Chondrocyte (in vitro differentiated cells): ENCODE measurements at places on chromosomes 16 and 17. TPM values are rescaled to one million over a fixed set of nuclear protein-coding genes. Genes with fewer than 3 reads are reported as not detected.

- no peaks in the 10 kb centered on the region for H3K36me3 ChIP-seq
- no peak for DNase-seq
- no peak overlapping the region for H3K27ac ChIP-seq
- H3K4me3 ChIP-seq = no peak overlapping the region
- peaks cover 50% of the 10 kb centered on the region for H3K27me3 ChIP-seq
These were observed 8.3 kb upstream of the PSMD3 start for GRCh38 chr17:39972271-39972670.

Gene KRT35
- total RNA-seq = not detected in 3 replicates

Gene SERPINF2
- total RNA-seq = 0.15 to 0.24 TPM (median 0.15 TPM) in 3 replicates

Gene TSNAXIP1
- total RNA-seq = 1.8 to 3.1 TPM (median 2.3 TPM) in 3 replicates

Gene C17orf78
- total RNA-seq = not detected in 3 replicates

Gene CD300E
- total RNA-seq = not detected in 3 replicates

Gene KCTD19
- not detected in 3 replicates for total RNA-seq

Gene C16orf46
- total RNA-seq = 0.35 to 0.36 TPM in 2 of 3 replicates, not detected in the other

DNA sequence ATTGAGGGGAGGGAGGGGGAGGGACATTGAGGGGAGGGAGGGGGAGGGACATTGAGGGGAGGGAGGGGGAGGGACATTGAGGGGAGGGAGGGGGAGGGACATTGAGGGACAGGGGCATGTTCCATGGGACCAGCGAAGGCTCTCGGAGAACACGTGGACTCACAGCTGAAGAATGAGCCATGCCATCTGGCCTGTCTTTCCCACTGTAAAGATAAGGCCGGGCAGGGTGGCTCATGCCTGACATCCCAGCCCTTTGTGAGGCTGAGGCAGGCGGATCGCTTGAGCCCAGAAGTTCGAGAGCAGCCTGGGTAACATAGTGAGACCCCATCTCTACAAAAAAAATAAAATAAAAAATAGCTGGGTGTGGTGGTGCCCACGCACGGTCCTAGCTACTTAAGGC lies 32.5 kb downstream of the RPH3AL start:
- peak; percentile 39 for DNase-seq
- no peak overlapping the region for H3K27ac ChIP-seq
- H3K36me3 ChIP-seq = peaks cover 4% of the 10 kb centered on the region
- no peaks in the 10 kb centered on the region for H3K4me1 ChIP-seq
- H3K4me3 ChIP-seq = no peak overlapping the region

DNA sequence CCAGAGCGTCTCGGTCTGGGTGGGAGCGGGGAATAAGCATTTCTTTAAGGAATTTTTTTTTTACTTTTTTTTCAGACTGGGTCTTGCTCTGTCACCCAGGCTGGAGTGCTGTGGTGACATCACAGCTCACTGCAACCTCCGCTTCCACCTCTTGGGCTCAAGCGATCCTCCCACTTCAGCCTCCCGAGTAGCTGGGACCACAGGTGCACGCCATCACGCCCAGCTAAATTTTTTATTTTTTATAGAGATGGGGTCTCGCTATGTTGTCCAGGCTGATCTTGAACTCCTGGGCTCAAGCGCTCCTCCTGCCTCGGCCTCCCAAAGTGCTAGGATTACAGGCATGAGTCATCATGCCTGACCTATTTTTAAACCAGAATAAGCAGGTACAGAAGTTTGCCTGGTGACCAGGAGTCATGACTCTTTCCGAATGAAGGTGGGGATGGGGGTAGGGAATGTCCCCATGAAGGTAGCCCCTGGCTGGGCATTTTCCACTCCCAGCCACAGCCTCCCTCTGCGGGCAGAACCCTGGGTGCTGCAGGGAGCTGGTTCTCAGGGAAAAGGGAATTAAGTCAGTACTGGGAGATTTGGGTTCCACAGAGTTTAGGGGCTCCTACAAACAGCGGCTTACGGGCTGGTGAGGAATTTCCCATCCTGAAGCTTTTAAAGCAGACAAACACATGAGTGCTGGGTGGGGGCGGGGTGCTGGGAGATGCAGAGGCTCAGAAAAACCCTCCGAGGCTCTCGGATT lies 48.3 kb downstream of the TBC1D16 start:
- H3K27me3 ChIP-seq = no peaks in the 10 kb centered on the region
- peaks cover 58% of the 10 kb centered on the region for H3K4me1 ChIP-seq
- peak overlapping the region; percentile 94 for H3K27ac ChIP-seq
- peak; percentile 59 for DNase-seq
- peak overlapping the region; percentile 54 for H3K4me3 ChIP-seq

- H3K4me1 ChIP-seq = no peaks in the 10 kb centered on the region
- no peak overlapping the region for H3K27ac ChIP-seq
- H3K36me3 ChIP-seq = peaks cover 15% of the 10 kb centered on the region
- no peaks in the 10 kb centered on the region for H3K27me3 ChIP-seq
- H3K4me3 ChIP-seq = no peak overlapping the region
- DNase-seq = peak; percentile 83
These were observed 7.9 kb downstream of the ENGASE start for GRCh38 chr17:79082311-79083190.

GRCh38 chr16:59274141-59274540 lies 540.0 kb upstream of the GOT2 start:
- H3K4me1 ChIP-seq = no peaks in the 10 kb centered on the region
- DNase-seq = no peak
- no peak overlapping the region for H3K27ac ChIP-seq
- H3K4me3 ChIP-seq = no peak overlapping the region
- no peaks in the 10 kb centered on the region for H3K36me3 ChIP-seq
- H3K27me3 ChIP-seq = peaks cover 5% of the 10 kb centered on the region

Gene CD300C
- not detected in 3 replicates for total RNA-seq

- H3K4me1 ChIP-seq = no peaks in the 10 kb centered on the region
- DNase-seq = no peak
- peaks cover 11% of the 10 kb centered on the region for H3K27me3 ChIP-seq
- H3K27ac ChIP-seq = no peak overlapping the region
- no peaks in the 10 kb centered on the region for H3K36me3 ChIP-seq
- H3K4me3 ChIP-seq = no peak overlapping the region
These were observed 2.3 kb downstream of the CHP2 start for GRCh38 chr16:23757116-23757515.

GRCh38 chr16:53945996-53946395 lies 242.0 kb downstream of the FTO start:
- H3K36me3 ChIP-seq = peaks cover 4% of the 10 kb centered on the region
- H3K27ac ChIP-seq = no peak overlapping the region
- H3K4me1 ChIP-seq = peaks cover 2% of the 10 kb centered on the region

Gene PRR35
- not detected in 3 replicates for total RNA-seq

DNA sequence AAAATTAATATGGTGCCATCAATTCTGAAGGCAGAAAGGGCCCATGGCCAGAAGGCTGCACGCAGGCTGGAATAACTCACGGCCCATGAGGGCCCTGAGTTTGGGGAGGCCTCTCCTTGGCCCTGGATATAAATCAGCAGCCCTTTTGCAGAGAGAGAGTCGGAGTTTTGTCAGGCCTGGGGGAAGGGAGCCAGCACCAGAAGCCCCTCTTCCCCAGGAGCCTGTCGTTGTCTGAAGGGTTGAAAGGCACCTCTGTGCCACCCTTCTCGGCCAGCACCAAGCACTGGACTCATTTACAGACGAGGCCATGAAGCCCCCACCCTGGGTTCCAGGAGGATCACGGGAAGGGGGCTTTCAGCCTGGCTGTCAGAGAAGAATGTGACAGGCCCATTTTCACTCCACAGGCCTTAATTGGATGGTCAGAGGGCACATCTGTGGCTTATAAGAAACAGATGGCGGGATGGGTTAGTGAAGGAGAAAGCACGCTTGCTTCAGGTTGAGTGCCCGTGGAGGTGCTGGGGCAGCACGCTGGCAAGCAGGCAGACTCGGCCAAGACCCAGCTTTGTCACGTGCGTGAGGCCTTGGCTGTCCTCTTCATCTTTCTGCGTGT lies 140.6 kb downstream of the CLEC16A start:
- H3K36me3 ChIP-seq = peaks cover 8% of the 10 kb centered on the region
- H3K27me3 ChIP-seq = no peaks in the 10 kb centered on the region
- H3K27ac ChIP-seq = peak overlapping the region; percentile 70
- H3K4me1 ChIP-seq = peaks cover 40% of the 10 kb centered on the region

- no peak overlapping the region for H3K27ac ChIP-seq
- no peak overlapping the region for H3K4me3 ChIP-seq
- H3K27me3 ChIP-seq = peaks cover 3% of the 10 kb centered on the region
- peaks cover 8% of the 10 kb centered on the region for H3K36me3 ChIP-seq
- no peaks in the 10 kb centered on the region for H3K4me1 ChIP-seq
These were observed 30.1 kb downstream of the GNGT2 start for GRCh38 chr17:49180303-49180702.

Gene AOC3
- total RNA-seq = 0.53 to 17.4 TPM (median 15.5 TPM) in 3 replicates

Gene ADAD2
- not detected in 3 replicates for total RNA-seq

DNA sequence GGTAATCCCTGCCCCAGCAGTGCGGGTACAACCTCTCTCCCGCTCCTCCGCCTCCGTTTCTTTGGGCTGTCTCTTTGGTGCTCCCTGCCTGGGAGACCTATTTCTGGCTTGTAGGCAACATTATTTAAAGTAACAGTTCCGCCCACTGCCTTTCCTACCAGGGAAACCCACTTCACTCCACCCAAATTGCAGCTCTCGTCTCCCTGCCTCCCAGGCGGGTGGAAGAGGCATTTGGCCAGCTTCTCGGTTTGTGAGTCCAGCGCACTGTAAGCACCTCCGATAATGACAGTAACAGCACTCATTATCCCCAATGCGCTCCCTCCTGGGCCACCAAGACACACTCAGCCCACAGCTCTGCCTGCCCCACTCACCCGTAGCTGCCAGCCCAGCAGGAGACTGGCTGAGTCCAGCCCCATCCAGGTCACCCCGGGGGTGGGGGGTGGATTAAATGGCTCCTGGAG lies 165.1 kb upstream of the CDC42EP4 start:
- no peak for DNase-seq
- H3K4me3 ChIP-seq = no peak overlapping the region
- H3K36me3 ChIP-seq = peaks cover 2% of the 10 kb centered on the region
- peaks cover 34% of the 10 kb centered on the region for H3K4me1 ChIP-seq
- H3K27ac ChIP-seq = no peak overlapping the region

- H3K27ac ChIP-seq = no peak overlapping the region
- peaks cover 5% of the 10 kb centered on the region for H3K4me1 ChIP-seq
- H3K36me3 ChIP-seq = no peaks in the 10 kb centered on the region
- H3K27me3 ChIP-seq = no peaks in the 10 kb centered on the region
These were observed 49.9 kb upstream of the DOC2B start for GRCh38 chr17:231191-231965.

GRCh38 chr16:78930561-78930960 lies 670.0 kb downstream of the MAF start:
- H3K4me1 ChIP-seq = no peaks in the 10 kb centered on the region
- no peak for DNase-seq
- no peak overlapping the region for H3K27ac ChIP-seq
- H3K4me3 ChIP-seq = no peak overlapping the region
- no peaks in the 10 kb centered on the region for H3K27me3 ChIP-seq

Gene CCL16
- not detected in 3 replicates for total RNA-seq

GRCh38 chr17:28963841-28964240 lies 12.5 kb upstream of the PHF12 start:
- H3K4me3 ChIP-seq = no peak overlapping the region
- H3K27me3 ChIP-seq = peaks cover 15% of the 10 kb centered on the region
- H3K27ac ChIP-seq = no peak overlapping the region
- H3K4me1 ChIP-seq = peaks cover 14% of the 10 kb centered on the region

DNA sequence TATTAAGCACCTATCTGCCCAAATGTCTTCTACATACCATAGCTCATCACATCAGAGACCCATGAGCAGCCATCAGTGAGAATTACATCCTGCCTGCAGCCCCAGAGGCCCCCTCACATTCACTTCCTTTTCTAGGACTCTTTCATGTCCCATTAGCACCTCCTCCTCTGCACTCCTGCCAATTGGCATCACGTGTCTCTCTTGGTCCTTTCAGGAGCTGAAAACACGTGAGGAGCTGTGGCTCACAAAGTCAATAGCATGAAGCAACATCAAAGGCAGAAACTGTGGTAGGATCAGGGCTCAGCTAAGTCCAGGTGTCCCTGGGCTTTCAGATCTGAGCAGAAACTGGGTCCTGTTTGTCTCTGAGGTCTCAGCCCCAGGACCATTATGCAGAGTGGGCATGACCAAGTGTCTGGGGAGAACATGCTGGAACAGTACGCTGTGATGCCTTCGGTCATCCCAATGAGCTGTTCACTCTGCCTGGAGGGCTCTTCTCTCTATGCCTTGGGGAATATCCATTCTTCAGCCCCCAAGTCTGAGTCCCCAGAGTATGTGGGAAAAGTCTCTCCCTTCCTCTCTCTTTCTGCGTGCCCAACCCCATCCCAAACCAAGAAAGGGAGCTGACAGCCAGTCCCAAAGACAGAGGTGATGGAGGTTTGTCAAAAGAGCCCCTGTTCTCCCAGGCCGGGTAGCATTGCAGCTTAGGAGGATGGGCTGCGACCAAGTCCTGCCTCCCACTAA lies 457.0 kb upstream of the CDH5 start:
- no peaks in the 10 kb centered on the region for H3K36me3 ChIP-seq
- H3K27ac ChIP-seq = no peak overlapping the region
- DNase-seq = no peak
- no peak overlapping the region for H3K4me3 ChIP-seq
- no peaks in the 10 kb centered on the region for H3K4me1 ChIP-seq

- peaks cover 6% of the 10 kb centered on the region for H3K27me3 ChIP-seq
- H3K4me3 ChIP-seq = no peak overlapping the region
- no peak overlapping the region for H3K27ac ChIP-seq
- H3K4me1 ChIP-seq = no peaks in the 10 kb centered on the region
- DNase-seq = no peak
These were observed 538.9 kb downstream of the WWOX start for GRCh38 chr16:78638371-78638770.

Gene RAPGEFL1
- 3.6 to 5.5 TPM (median 3.9 TPM) in 3 replicates for total RNA-seq

GRCh38 chr17:81422776-81423697 lies 27.8 kb downstream of the BAHCC1 start:
- no peaks in the 10 kb centered on the region for H3K36me3 ChIP-seq
- no peak overlapping the region for H3K27ac ChIP-seq
- no peak for DNase-seq
- H3K4me3 ChIP-seq = peak overlapping the region; percentile 16

GRCh38 chr17:58232707-58233156 lies 5.7 kb upstream of the LPO start:
- no peak overlapping the region for H3K4me3 ChIP-seq
- no peaks in the 10 kb centered on the region for H3K36me3 ChIP-seq
- no peak for DNase-seq
- no peaks in the 10 kb centered on the region for H3K4me1 ChIP-seq
- H3K27me3 ChIP-seq = peaks cover 37% of the 10 kb centered on the region

DNA sequence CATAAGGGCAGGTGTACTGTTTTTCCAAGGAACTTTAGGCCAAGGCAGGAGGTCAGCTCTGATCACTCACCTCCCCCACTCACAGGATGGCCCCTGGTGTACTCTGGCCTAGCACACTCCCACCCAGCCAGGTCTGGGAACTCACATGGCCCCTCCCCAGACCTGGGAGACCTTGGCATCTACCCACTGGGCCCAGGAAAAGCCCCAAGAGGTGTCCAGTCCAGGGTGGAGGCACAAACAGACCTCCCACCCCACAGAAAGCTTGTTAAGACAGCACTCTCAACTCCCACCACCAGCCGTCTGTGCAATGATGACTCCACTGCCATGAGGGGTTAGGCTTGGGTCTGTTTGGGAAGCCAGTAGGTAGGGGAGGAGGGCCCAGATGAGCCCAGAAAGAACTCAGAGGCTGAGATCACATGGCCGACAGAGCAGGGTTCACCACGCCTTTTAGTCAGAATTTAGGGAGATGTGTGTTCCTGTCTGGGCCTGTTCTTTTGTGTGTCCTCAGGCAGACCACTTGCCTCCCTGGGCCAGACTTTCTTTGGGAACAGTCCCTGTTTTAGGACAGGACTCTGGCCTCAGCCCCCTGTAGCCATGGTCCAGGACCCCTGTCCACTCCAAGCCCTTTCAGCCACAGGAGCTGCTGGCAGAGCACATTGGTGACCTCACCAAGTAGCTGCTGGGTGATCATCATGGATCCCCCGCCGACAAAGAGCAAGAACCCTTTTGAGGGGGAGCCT lies 12.1 kb upstream of the CBFB start:
- no peaks in the 10 kb centered on the region for H3K36me3 ChIP-seq
- no peak overlapping the region for H3K4me3 ChIP-seq
- H3K27me3 ChIP-seq = no peaks in the 10 kb centered on the region
- DNase-seq = peak; percentile 43
- H3K4me1 ChIP-seq = peaks cover 10% of the 10 kb centered on the region

Gene CCL15
- not detected in 3 replicates for total RNA-seq
